ENCODE measurements at places on chromosomes 16 and 17.

DNA sequence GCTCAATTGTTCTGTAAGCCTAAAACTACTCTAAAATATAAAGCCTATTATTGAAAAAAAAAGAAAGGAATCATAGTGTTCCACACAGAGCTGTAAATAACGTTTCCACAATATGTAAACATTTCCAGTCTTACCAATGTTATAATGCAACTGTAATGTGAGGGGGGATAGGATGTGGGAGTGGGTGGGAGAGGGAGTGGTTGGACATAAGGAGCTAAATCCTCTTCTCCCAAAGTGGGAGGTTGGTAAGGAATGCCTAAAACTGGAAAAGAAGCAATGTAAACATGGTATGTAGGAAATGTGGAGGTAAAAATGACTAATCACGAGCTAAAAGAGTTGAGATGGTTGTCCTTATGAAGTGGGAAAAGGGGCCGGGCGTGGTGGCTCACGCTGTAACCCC, 17.6 kb upstream of the SBK1 start:
- DNase-seq = no peak

GRCh38 chr17:77433385-77434135, 292.8 kb downstream of the SEC14L1 start:
- no peak for DNase-seq

DNA sequence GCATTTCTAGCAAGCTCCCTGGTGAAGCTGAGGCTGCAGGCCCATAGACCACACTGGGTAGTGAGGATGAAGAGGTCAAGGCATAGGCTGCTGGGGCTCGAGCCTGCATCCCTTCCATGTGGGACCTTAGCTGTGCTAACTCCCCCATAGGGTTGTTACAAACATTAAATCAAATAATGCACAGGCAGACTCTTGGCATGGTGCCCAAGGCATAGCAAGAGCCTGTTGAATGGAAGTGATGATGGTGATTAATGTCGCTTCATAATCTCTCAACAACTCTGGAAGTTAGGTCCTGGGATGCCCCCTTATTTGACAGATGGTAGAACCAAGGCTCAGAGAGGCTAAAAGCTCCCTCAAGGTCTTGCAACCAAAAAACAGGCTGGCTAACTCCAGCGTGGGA, 283.9 kb upstream of the EEF2KMT start:
- no peak for DNase-seq

DNA sequence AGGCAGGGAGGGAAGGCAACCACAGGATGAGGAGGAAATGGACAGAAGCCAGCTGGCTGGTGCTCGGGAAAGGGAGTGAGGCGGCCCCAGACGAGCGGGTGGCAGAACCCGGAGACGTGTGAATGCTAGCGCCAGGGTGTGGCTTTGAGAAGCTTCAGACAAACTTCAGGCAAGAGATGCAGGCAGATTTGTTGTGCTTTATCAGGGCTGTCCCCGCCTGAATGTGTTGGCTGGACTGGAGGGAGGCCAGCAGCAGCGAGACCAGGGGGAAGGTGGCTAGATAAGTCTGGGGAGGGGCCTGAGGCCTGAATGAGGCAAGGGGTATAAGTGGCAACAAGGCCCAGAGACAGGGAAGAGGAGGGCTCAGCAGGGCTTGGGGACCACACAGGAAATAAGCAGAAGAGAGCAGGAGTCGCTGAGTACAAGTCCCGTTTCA, 22.0 kb downstream of the CAMKK1 start:
- no peak for DNase-seq

DNA sequence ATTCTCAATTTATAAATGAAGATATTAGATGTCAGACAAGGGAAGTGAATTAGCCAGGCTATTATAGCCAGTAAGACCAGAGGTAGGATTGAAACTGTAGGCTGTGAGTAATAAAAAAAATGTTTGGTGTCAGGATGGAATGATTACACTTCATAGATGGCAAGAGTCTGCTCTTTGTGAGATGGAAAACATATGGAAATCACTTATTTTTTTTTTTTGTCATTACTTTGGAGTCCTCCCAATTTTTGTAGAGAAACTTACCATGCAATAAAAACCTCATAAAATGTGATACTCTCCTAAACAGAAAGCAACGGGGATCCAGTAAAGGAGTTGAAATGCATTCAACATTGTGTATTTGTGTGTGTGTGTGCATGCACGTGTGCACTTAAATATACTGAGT, 532.7 kb upstream of the CDH8 start:
- DNase-seq = no peak

- DNase-seq = no peak
These were observed 10.0 kb upstream of the FASN start for GRCh38 chr17:82108038-82108437.

GRCh38 chr16:53817812-53818550, 114.0 kb downstream of the FTO start:
- DNase-seq = no peak

GRCh38 chr17:76816590-76817135, 51.5 kb upstream of the MGAT5B start:
- peak; percentile 71 for DNase-seq

- DNase-seq = no peak
These were observed 1.2 kb upstream of the TCAP start for GRCh38 chr17:39663688-39664580.

GRCh38 chr17:70320673-70321345, 151.5 kb downstream of the KCNJ2 start:
- DNase-seq = no peak

- DNase-seq = no peak
These were observed 1.6 kb downstream of the RPL13 start for GRCh38 chr16:89561884-89562599.

DNA sequence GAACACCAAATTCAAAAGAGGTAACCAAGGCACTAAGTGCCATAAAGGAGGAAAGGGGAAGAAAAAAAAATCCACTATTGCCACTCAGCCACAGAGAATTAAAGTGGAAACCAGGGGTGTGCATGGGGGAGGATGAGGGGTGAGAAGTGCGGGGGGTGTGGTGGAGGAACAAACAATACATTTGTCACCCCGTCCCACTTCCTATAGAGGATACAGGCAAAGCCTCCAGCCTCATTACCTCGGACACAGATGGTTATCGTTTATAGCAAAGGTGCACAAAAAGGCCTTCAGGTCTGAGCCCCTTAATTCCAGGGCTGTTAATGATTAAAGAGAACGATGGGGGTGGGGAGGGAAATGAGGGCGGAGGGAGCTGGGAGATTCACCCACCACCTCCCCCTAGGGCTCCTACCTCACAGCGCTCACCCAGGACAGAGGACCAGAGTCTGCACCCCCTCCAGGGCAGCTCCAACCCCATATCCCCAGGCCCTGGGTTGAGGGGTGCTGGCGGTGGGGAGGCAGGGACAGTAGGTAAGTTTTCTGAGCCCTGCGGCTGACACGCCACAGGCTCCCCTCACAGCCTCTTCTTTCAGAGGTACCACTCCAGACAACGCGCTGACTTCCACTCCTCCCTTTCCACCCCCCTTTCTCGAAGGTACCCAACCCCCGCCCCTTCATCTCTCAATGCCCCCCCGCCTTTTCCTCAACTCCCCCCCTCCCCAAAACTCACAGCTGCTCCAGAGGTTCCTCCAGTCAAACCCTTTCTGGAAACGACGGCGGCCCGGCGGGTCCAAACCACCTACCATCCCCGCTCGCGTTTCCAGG, 470 bp downstream of the DCUN1D3 start:
- no peak for DNase-seq

DNA sequence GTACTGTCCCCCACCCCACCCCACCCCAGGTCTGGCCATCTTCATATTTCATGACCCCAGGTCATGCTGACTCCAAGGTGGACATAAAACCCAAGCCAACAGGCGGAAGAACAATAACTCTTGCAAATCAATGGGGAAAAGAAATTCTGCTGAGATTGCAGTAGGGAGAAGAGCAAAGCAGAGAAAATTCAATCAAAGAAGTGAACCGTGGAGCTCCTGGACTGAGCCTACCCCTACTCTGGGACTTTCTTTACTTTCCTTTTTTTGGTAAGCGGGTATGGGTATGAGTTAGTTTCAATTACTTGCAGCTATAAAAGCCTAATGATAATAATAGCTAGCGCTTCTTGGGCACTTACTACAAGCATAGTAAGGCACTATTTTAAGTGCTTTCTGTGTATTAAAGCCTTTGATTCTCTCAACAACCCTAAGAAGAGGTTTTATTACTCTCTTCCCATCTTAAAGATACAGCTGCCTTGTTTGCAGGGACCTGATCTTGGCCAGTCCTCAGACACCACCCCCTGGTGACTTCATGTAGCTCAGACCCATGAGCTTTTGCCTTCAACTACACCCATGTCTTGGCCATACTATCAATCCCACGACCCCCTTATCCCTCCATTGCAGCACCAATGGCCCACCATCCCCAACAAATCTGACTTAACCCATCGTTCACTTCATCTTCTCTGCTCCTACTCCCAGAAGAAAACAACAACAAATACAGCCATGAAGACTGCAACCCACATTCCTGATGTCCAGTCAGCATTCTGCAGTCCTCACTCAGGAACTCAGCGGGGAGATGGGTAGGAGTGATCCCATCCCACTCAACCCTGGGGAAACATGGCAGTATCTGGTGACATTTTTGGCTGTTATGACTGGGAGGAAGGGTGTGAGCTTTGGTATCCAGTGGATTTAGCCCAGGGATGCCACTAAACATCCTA, 4.4 kb downstream of the GGA2 start:
- DNase-seq = no peak

GRCh38 chr17:63538693-63539595, 11.3 kb upstream of the DCAF7 start:
- no peak for DNase-seq

GRCh38 chr17:82434216-82434565, 15.8 kb upstream of the OGFOD3 start:
- no peak for DNase-seq

DNA sequence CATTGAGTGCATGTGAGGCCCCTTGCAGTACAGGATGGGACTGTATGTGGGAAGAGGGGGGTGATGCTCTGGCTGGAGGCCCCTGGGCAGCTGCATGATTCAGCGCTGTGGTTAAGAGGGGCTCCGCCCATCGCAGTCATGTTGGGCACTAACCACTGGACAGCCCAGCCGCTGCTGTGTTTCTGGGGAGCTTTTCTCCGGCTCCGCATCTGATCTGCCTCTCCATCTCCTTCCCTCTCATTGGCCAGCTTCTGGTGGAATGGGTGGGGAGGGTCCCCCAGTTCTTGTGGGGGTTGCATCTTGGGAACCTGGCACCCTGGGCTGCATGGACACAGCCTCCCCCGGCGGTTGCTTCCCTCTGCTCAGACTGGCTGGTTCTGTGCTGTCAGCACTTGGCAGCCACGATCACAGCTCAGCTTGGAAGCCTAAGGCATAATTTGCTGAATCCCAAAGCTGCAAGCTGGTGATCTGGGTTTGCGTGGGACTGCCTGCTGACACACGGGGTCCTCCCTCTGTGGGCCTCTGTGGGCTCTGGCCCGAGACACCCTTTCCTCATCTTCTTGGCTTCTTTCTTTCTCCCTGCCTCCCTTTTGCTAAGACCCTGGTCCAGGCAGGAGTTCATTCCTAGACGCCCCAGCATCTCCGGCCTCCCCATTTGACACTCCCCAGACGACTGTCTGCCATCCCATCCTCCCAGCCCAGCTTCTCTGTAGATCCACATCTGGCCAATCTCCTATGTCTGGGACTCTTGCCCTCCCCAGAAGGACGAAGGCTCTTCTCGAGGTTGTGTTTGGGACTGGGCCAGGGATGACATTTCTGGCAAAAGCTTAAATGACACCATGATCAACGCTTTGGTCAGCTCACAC, 168.3 kb downstream of the SEC14L1 start:
- no peak for DNase-seq

- DNase-seq = no peak
These were observed 45.3 kb upstream of the CORO6 start for GRCh38 chr17:29667969-29668368.

- peak; percentile 76 for DNase-seq
These were observed 68.6 kb downstream of the HAPSTR1 start for GRCh38 chr16:9159839-9160550.

GRCh38 chr17:19302791-19303331, 59.7 kb downstream of the B9D1 start:
- no peak for DNase-seq

GRCh38 chr16:78593352-78593751, 493.9 kb downstream of the WWOX start:
- DNase-seq = no peak

DNA sequence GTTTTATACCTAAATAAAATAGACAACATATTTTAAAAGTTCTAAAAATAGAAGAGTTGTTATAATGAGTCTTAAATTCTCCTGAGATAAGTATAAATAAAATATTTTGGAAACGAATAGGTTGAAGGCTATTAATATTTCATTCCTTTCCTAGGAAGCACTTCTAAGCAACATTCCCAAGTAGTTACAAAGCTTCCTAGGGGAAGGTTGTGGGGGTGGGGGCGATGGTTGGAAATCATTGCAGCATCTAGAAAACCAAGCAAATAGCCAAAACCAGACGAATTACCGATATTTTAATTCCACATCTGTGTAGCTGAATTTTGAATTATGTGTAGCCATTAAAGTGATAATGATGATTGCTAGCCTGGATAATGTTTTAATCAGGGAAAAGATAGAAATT, 26.9 kb downstream of the PTRH2 start:
- DNase-seq = no peak

- DNase-seq = no peak
These were observed 177.4 kb upstream of the GSE1 start for GRCh38 chr16:85435700-85436099.

- DNase-seq = no peak
These were observed 35.1 kb downstream of the GSE1 start for GRCh38 chr16:85648070-85648714.

GRCh38 chr17:44417553-44417952, 28.1 kb upstream of the ITGA2B start:
- DNase-seq = no peak

DNA sequence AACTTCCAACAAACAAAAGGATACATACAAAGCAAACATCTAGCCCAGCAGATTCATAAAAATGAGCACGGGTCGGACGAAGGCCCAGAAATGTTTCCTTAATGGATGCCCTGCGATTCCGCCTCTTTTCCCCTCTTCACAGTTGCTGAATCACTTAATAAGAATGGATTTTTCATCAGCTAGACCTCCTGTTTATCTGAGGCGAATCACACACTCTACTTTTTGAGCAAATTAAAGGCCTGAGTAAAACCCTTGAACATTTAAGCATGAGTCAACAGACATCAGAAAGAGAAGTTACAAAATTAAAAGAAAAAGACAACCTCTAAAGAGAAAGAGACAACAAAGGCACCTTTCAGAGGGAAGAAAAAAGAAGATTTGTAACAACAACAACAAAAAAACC, 44.7 kb downstream of the HS3ST3A1 start:
- no peak for DNase-seq
